Activated CD4-positive, alpha-beta memory T cell treated with anti-CD3 and anti-CD28 coated beads, Interleukin-2, amount 10 ng/mL, durations not matched to agents 7 days and 5 days (primary cell): ENCODE measurements at places on chromosomes 7 and 10. TPM values are rescaled to one million over a fixed set of nuclear protein-coding genes. Genes with fewer than 3 reads are reported as not detected.
A peak's percentile ranks its signal among the peaks of the same experiment; 100 is the strongest.

DNA sequence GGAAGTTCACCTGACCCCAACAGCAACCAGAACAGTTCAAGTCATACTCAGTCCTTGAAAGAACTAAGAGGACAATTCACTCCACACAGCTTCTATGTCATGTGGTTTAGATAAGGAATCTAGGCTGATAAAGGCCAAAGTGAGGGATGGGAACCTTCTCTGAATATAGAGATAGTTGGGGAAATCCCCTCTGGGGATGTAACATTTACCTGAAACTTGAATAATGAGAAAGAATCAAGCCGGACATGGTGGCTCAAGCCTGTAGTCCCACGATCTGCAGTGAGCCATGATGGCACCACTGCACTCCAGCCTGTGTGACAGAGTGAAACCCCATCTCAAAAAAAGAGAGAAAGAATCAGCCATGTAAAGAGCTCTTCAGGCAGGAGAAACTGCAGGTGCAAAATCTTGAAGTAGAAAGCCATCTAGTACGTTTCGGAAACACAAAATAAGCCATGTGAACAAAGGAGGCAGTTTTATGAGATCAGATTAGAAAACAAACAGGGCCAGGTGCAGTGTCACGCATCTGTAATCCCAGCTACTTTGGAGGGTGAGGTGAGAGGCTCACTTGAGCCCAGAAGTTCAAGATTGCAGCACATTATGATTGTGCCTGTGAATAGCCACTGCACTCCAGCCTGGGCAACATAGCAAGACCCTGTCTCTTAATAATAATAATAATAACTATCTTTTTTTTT lies 4.5 kb upstream of the DNMBP start:
- no peak for DNase-seq

DNA sequence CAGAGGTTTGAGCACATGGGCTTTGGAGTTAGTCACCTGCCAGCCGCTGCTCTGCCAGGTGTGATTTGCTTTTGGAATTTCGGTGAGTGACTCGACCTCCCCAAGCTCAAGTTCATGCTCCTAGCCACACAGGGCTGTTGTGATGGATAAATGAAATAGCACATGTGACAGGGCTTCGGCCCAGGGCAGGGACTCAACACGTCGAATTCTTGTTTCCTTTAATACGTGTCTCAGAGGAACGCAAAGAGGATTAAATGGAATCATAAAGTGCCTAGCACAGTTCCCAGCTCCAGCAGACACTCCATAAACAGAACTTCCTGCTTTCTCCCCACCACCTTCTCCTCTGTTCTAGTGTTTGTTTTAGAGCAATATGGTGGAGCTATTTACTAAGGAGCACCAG lies 88.3 kb upstream of the CHST15 start:
- no peak for DNase-seq

GRCh38 chr10:18044976-18045720 lies 93.4 kb downstream of the SLC39A12 start:
- DNase-seq, result no peak

DNA sequence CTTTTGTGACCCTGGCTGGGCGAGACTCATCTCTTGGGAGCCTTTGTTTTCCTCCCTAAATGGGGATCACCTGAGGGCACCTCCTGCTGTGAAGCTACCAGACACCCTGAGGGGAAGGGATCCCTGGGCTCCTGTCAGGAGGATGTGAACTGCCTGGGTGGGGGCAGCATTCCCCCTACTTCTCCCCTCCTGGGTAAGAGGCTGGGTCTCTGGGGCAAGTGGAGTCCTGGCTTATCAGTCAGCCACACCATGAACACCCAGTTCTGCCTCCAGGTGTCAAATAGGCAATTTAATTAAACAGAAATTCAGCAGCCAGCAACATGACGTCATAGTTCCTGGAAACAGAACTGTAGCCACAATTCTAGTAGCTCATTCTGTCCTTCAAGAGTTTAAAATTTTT lies 97.7 kb upstream of the RET start:
- no peak for DNase-seq

DNA sequence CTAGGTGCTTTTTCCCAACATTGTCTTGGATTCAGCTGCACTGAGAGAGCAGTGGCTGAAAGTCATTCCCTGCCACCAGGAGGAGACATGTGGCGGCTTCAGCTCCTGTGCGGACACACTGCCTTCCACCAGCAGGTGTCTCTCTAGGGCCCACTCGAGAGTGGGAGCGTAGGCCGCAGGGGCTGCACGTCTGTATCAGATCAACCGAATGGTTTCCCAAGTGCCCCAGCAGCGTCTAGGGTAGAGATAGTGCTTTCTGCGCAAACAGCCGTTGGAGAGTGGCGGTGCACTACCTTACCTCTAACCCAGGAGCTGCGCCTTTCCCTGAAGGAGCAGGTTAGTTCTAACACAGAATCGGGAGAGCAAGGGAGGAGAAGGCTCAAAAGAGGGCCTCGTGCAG lies 31.7 kb downstream of the PAPOLB start:
- DNase-seq, result peak; percentile 51

PRLHR gene
- not detected for total RNA-seq

- no peak for DNase-seq
Measured at GRCh38 chr7:123645516-123645915, 10.2 kb upstream of the LMOD2 start.

- DNase-seq, result no peak
Measured at GRCh38 chr10:74859546-74859945, 33.1 kb downstream of the KAT6B start.

APBB1IP gene
- total RNA-seq, result 82.2 TPM

- no peak for DNase-seq
Measured at GRCh38 chr7:33108554-33109004, 625 bp downstream of the RP9 start.

DNA sequence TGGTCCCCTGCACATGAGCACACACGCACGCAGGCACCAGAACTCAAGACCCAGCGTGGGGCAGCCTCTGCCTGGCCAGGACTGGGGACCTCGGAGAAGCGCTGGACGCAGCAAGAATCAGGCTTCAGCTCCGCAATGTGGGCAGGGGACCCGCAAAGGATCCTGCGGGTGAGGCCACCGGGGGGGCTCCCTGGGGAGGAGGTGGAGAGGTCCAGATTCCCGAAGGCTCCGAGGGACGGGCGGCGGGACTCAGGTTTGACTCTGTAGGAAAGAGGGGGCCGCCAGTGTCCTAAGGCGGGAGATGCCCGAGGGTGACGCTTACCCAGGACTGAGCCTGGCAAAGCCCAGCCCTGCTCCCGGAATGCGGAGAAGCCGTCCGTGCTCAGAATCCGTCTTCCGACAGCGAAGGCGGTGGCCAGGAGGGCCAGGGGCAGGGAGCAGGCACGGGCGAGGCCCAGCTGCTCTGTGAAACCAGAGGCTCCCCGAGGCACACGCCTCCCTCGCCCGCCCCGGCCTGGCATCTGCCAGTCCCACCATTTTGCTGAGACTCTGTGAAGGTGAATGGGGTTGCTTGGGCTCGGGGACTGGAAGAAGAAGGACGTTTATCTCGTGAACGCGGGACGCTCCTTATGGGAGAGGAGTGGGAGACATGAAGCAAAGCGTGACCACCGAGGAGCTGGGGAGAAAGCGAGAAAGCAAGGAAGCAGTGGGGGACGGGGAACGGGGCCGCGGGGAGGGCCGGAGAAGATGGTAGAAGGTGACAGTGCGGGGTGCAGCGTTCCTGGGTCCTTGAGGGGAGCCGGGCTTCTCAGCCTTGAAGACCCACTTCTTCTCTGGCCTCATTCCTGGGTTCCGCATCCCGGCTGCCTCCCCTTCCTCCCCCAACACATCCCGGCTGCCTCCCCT lies 489.2 kb downstream of the PTPRN2 start:
- DNase-seq, result no peak

FKBP9 gene
- total RNA-seq, result 1.2 TPM

DNA sequence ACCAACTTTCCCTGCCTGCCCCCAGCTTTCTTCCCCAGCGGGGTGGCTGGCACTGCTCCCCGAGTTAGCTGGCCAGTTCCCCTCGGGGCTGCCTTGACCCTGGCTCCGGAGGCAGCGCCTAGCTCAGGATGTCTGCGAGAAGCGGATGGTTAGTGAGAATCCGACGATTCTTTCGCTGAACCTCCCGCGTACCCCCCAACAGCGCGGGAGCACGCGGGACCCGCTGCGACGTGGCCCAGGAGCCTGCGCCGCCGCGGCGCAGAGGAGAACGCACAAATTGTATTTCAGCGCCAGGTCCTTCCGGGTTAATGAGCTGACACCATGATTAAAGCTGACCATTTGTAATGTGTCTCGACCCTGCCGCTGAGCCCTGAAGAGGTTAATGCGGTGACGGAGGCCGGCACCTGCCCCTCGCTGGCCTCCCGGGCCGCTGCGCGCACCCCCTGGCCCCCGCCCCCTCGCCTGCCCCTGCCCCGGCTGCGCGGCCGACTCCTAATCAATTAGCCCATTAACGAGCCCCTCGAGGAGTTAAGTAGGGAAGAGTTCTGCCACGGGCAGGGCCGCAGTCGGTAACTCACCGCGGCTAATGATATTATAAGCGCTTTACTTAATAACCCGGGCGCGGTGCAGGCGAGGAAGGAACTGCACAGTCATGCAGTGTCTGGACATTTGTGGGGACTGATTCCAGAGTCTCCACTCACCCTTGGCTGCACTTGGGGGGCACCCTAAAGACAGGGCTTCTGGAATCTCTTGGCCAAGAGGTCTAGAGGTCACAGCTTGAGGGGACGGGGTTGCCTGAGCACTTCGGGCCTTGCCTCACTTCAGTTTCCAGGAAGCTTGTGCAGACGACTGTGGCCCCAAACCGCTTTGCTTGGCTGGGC lies 1.7 kb upstream of the HMX2 start:
- no peak for DNase-seq

DNA sequence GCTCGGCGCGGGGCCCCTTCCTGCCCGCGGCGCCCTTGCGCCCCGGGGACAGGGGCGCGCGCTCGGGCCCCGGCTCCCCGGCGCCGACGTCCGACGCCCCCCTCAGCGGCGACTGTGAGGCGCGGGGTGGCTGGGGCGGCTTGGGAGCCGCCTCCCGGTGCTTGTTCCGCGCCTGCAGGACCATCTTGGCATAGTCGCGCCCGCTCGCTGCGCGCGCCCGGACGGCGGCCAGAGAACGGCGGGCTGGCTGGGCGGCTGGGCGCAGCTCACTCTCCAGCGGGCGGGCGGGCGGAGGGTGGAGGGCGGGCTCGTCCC lies at the start of gene DPY19L1:
Gene DPY19L1, minus strand, starts transcription at position 275 of the 315 bp plus-strand sequence. Its CDS starts 91 bp downstream, at position 184.
- no peak for DNase-seq

GRCh38 chr7:28830846-28831245 lies 127.3 kb downstream of the TRIL start:
- DNase-seq, result no peak

- no peak for DNase-seq
Measured at GRCh38 chr7:1275451-1276381, 43.0 kb downstream of the UNCX start.

COL17A1 gene
- total RNA-seq, result not detected

- no peak for DNase-seq
Measured at GRCh38 chr10:29493697-29494096, 141.1 kb downstream of the SVIL start.

DNA sequence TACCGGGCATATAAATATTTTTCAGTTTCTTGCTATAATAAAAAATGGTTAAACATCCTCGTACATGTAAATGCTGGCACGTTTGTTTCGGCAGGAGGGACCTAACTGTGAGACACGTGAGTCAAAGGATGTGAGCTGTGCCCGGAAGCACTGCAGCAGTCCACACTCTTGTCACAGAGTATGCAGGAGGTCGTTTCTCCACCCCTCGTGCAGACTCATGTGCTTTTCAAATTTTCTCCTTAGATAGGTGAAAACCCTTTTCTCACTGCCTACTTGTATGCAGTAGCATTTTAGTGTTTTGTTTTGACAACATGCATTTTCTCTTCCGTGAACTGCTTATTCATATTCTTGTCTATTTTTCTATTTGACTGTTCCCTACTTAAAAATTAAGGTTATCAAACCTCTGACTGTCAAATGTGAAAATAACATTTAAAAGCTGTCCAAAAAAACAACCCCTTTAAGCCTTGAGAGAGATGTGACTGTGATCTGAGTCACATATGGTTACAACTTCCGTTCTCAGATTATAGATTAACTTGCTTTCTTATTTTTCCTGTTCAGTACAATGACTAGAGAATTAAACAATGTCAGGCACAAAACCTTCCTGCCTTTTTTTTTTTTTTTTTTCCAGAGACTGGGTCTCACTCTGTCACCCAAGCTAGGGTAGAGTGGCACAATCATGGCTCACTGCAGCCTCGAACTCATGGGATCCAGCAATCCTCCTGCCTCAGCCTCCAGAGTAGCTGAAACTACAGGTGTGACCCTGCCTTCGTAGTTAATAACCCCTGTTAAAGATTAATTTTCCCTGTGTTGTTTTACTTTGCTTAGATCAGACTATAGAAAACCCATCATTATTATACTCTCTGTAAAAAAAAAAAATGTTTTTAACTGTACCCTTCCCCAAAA lies 45.1 kb downstream of the DPY19L1 start:
- DNase-seq, result peak; percentile 69

GRCh38 chr7:138978541-138979184 lies 2.5 kb downstream of the KIAA1549 start:
- no peak for DNase-seq

RNF133 gene
- total RNA-seq, result not detected

CTAGE4 gene
- 5.3 TPM for total RNA-seq
